ENCODE measurements at places on chromosomes 5 and 9.

DNA sequence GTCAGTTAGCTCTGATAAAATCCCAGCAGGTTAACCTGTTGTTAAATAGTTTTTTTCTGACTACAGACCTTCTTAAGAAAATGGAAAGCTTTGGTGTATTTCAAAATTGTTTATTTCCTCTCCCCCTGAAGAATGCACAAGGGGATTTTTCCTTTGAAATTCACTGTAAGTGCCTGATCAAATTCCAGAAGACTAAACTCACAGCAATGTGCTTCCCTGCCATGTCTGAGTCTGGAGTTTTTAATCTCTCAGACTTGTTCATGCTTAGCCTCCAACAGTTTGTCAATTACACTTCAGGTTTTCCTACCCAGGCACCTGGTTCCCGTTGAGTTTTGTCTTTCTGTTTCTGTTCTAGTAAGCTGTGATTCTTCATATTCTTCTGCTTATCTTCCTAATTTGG lies 961.6 kb upstream of the CDH18 start:
- DNase-seq, result no peak

DNA sequence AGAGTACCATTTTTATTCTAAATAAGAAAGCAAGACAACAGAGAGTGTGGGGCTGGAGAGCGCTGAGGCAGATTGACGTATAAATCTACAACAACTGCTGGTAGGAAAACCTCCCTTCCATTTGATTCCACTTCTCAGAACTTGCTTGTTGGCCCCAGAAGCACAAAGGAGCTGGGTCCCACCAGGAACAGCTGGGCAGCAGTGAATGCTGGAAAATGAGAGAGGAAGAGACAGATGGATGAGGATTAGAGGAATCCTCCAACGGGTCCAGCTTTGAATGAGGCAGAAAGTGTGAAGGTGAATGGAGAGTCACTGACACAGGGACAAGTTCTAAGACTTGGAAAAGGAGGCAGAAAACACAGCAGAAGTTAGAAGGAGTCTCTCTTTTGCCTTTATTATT lies 14.8 kb downstream of the TAS2R1 start:
- no peak for DNase-seq

- DNase-seq, result no peak
Observed at GRCh38 chr9:124491049-124491975, 15.9 kb downstream of the NR5A1 start.

- no peak for DNase-seq
Observed at GRCh38 chr9:132026932-132027585, 52.6 kb downstream of the MED27 start.

DNA sequence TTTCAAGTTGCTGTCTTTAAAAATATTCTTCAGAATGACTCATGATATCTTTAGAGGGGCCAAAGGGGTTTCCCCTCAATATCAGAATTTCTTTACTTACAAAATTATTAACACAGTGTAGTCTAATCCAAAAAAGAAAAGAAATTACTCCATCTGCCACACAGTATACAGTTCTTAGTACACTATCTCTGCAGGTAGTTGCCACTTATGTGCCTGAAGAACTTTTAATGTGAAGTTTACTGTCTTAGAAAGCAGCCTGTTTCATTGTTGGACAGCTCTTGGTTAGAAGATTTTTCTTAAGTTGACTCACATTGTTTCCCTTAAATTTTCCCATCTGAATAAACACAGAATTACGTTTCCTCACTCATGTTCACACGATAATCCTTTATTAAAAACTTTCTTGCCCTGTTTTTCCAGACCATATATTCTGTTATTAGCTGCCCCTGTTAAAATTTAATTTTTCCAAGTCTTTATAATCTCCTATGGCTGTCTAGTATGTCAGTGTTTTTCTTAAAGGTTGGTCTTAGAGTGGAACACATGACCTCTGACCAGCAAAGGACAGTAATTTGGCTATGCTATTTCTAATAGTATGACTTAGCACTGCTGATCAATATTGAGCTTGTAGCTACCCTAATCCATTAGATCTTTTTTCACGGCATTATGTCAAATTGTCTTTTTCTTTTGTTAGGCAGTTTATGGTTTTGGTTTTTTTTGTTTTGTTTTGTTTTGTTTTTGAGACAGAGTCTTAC lies 21.8 kb upstream of the FKTN start:
- no peak for DNase-seq

DNA sequence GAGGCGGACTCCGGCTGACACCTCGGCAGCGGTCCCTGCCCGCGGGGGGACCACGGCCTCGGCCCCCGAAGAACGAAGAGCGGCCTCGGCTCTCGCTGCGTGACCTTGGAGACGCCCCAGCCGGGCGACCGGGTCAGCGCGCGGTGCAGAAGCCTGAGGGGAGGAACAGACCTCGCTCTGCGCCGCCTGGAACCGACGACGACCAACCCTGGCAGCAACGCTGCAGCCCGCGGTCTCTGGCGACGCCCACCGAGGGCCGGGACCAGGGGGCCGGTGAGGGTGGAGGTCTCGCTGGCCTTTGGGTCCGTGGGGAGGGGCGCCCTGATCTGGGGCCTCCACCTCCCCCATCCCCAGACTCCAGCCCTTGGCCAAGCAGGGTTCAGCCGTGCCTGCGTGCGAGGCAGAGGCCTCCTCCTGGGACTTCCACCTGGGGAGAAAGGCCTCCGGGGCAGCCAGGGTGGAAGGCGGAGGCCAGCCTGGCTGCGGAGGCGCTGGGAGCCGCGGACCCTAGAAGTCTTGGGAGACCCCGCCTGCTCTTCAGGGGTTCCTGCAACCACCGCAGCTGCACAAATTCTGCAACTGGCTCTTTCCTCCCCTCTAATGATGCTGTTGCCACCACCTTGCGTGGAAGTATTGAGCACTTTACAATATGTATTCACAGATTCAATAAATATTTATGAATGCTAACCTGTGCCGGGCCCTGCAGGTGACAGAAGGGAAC lies 44.3 kb upstream of the SLC12A7 start:
- DNase-seq, result no peak

GRCh38 chr5:127940854-127941253 lies 142.7 kb upstream of the SLC12A2 start:
- DNase-seq, result no peak

DNA sequence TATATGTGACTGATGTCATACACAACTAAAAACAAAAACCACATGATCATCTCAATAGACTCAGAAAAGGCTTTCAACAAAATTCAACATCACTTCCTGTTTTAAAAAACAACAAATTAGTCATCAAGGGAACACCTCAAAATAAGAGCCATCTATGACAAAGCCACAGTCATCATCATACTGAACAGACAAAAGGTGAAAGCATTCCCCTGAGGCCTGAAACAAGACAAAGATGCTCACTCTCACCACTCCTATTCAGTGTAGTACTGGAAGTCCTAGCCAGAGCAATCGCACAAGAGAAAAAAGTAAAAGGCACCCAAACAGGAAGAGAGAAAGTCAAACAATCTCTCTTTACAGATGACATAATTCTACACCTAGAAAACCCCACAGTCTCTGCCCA lies 893.5 kb upstream of the EDIL3 start:
- DNase-seq, result no peak

GRCh38 chr5:97164846-97165245 lies 18.2 kb downstream of the RIOK2 start:
- no peak for DNase-seq

- no peak for DNase-seq
Observed at GRCh38 chr9:114057161-114057885, 20.8 kb downstream of the AMBP start.

- DNase-seq, result no peak
Observed at GRCh38 chr5:176415240-176415951, 943 bp downstream of the CLTB start.

DNA sequence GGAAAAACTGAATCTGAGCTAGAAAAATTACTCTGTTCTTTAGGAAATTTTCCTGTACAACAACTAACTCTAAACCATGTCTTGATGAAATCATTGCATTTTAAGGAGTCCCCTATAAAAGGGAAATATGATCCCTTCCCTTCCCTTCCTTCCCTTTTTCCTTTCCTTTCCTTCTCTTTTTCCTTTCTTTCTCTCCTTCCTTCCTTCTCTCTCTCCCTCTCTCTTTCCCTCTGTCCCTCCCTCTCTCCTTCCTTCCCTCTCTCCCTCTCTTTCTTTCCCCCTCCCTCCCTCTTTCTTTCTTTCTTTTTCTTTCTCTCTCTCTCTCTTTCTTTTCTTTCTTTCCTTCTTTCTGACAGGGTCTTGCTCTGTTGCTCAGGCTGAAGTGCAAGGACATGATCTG lies 42.2 kb upstream of the MYO10 start:
- DNase-seq, result no peak

GRCh38 chr9:17600962-17601593 lies 22.2 kb downstream of the SH3GL2 start:
- no peak for DNase-seq

GRCh38 chr9:114313186-114313585 lies 9.7 kb upstream of the ORM1 start:
- no peak for DNase-seq

- DNase-seq, result no peak
Observed at GRCh38 chr9:96491880-96492525, 42.0 kb downstream of the HABP4 start.

All from stimulated activated CD4-positive, alpha-beta T cell treated with anti-CD3 and anti-CD28 coated beads, Interleukin-1b, Interleukin-23, amount 100 ng/mL, for 1 hour (primary cell).